Stimulated activated CD4-positive, alpha-beta T cell treated with anti-CD3 and anti-CD28 coated beads, Interleukin-2, amount 100 ng/mL, for 48 hours (primary cell): ENCODE measurements at places on chromosomes 3 and 15.

GRCh38 chr3:73766599-73767381 is 142.0 kb upstream of the PDZRN3 start:
- no peak for DNase-seq

DNA sequence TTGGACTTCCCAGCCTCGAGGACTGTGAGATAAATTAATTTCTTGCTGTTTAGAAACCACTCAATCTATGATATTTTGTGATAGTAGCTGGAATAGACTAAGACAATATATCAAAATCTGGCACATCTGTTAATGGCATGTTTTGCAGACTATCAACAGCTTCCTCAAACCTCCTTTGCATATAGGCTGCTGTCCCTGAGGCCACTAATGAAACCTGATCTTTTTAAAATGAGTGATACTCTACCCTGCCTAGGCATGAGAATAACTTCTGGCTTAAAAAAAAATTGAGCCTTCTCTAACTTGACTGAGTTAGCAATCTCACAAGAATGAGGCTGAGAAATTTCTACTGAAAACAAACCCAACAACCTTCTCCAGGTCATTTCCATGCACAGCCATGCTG is 176.0 kb upstream of the CRBN start:
- DNase-seq, result no peak

- peak; percentile 14 for DNase-seq
Observed at GRCh38 chr3:170222647-170223541, 670 bp downstream of the PRKCI start.

DNA sequence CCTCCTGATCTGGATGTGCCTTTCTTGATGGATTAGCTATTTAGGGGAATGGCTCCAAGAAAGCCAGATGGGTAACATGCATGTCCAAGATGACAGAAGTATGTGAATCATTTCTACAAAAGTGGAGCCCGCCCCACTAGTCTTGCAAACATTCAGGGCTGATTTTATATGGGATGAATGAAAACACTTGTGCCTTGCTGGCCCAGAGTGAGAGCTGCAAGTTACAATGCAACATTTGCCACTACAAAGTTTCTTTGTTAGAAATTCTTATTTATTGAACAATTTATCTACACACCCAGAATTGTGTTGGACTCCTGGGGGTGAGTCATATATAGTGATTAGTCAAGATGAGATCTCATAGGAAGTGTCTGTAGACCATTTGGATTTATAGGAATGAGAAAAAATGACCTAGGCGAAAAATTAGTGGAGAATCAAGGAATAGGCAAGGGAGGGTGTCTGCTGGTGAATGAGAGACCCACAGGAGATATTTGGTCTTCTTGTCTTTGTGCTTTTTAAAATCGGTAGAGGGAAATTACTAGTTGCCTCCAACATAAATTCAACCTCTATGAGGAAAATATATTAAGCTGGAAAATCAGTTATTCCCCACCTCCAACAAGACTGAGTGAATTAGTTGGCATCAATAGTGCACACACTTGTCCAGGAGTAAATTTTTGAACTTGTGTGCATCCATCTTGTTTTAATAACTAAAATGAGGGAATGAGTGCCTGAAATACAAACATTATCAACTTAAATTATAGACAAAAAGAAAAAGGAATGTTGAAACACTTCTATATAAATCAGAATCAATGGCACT is 53.5 kb upstream of the DCBLD2 start:
- no peak for DNase-seq
